GM13976 (cell line): ENCODE measurements at places on chromosomes 4 and X.

- DNase-seq: no peak
Observed at GRCh38 chr4:123613586-123614344, 217.2 kb downstream of the SPRY1 start.

DNA sequence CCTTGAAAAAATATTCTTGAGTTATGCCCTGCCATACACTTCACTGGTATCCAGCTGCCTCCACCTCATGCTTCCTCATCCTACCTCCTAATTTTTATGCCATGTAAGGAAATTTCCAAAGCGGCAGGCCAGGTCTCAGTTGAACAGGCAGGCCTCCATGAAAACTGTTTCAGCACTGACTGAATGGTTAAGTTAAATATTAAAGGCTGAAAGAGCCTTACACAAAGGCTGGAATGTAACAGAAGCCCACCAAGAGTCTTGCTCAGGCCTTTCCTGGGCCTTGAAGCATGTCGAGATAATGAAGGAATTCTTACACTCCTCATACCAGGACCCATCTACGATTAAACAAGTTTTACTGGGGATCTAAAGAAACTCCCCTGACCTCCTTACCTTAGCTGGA is 359.6 kb upstream of the NOCT start:
- DNase-seq: no peak

DNA sequence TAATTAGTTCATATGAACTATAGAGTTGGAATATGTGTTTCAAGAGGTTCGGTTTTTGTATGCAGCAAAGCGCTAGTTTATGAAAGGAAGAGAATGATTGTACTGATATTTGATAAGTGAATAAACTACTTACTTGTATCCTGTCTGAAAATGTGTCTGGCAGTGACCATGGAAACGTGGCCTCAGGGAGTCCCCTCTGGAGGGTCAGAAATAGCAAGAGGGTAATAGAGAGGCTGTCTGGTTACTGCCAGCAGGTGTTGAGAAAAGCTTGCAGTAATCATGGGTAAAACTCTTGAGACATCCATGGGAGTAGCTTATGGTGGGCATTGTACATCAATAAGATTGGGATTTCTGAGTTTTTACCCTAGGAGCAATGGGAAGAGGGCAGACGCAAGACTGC is 77.1 kb downstream of the DCLK2 start:
- no peak for DNase-seq

DNA sequence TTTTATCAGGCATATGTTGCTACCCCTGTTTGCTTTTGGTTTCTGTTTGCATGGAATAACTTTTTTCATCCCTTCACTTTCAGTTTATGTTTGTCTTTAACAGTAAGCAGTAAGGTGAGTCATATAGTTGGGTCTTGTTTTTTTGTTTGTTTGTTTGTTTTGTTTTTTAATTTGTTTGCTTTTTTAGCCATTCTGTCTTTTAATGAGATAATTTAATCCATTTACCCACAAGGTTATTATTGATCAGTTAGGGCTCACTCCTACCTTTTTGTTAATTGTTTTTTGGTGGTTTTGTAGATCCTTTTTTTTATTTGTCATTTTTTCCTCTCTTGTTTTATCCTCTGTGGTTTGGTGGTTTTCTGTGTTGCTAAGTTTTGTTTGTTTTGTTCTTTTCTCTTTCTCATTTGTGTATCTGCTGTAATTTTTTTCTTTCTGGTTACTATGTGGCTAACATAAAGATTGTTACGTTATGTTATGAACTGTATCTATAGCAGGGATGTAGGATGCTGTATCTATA is 379.5 kb upstream of the MAD2L1 start:
- no peak for DNase-seq

- peak; percentile 12 for DNase-seq
Observed at GRCh38 chrX:56762707-56763555, 33.9 kb downstream of the NBDY start.

- no peak for DNase-seq
Observed at GRCh38 chrX:40151211-40152172, 53.7 kb upstream of the BCOR start.

GRCh38 chr4:727576-727975 is 21.9 kb downstream of the PCGF3 start:
- no peak for DNase-seq

DNA sequence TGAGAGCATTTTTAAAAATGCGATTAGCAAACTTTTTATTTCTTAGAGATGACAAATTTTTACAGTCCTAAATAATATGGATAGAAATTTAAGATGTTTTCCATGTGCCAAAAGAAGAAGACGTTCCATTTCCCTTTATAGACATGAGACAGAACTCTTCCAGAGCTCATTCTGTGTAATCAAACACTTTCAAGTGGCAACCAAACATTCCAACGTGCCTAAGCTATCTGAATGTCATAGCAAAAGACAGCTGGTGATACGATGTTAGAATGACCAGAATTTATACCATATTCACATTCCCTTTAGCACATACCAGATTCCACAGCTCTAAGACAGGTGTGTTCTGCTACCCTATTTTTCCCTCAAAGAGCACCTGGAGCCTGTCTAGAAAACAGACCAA is 133.2 kb downstream of the ENOX2 start:
- DNase-seq: no peak

DNA sequence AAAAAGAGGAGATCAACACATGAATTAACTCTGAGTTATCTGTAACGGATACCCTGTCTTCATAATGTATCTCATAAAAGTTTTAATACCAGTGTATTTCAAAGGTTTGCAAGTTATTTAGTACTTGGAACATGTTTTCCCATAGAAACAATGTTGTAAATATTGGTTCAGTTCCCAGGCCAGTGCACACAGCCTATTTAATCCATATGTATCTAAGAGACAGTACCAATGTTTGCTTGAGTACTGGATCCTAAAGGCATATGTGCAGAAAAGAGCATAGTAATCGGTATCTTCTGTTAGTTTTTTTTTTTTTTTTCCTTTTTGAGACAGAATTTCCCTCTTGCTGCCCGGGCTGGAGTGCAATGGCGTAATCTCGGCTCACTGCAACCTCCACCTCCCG is 46.1 kb downstream of the SLIT2 start:
- DNase-seq: no peak
